Stromal cell of bone marrow (primary cell): ENCODE measurements at places on chromosomes 12 and 14.
A peak's percentile ranks its signal among the peaks of the same experiment; 100 is the strongest.

- no peak for DNase-seq
These were observed 106.0 kb downstream of the TXNDC16 start for GRCh38 chr14:52446355-52446754.

DNA sequence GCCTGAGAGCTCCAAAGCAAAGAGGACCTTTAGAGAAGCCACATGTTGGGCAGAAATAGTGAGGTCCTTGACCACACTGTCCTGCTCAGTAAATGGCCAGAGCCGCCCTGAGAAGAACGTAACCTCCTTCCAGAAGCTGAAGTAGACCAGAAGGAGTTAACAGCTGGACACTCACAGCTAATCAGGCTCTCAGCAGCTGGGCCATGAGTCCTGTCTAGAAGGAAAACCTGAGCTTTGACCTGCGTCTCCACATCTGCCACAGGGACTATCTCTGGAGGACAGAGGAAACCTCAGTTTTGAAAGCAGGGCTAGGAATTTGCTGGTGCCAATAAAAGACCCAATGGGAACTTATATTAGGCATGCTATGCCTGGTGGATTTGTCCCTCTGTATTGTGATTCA is 12.3 kb upstream of the DHRS4 start:
- no peak for DNase-seq

GRCh38 chr14:51131516-51131915 is 36.6 kb upstream of the TRIM9 start:
- no peak for DNase-seq

DNA sequence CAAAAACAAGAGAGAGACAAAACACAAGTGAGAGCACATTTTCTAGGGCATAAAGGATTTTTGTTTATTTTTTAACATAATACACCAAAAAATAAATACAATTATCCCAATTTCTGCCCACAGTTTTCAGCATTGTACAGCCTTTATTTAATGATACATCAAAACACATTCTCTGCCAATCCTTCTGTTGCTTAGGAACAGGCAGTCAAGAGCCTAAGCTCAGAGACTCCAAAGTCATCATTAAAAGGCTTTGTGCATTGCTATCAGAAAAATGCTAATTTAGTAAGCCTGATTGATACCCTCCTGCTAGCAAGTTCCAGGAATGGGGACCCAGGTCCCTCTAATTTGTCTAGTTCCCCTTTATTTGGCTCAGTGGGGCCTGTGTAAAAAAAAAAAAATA is 536.5 kb downstream of the RPS29 start:
- DNase-seq, result no peak

DNA sequence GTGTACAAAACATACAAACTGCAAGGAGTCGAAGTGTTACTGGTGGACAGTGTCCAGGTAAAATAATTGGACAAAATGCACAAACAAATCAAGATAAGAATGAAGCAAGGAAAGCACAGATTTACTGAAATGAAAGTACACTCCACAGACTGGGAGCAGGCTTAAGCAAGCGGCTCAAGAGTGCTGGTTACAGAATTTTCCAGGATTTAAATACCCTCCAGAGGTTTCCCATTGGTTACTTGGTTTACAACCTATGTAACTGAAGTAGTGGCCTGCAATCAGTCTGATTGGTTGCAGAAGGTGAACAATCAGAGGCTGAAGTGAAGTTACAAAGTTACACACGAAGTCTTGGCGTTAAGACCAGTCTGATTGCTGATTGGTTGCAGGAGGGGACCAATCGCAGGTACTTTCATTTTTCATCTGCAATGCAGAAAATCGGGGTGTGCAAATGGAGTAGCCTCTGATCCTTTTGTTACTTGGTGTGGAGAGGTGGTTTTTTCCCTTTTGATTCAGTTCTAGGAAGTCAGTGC is 11.6 kb upstream of the SCN8A start:
- DNase-seq, result no peak

GRCh38 chr12:88895634-88896033 is 315.4 kb upstream of the KITLG start:
- no peak for DNase-seq

DNA sequence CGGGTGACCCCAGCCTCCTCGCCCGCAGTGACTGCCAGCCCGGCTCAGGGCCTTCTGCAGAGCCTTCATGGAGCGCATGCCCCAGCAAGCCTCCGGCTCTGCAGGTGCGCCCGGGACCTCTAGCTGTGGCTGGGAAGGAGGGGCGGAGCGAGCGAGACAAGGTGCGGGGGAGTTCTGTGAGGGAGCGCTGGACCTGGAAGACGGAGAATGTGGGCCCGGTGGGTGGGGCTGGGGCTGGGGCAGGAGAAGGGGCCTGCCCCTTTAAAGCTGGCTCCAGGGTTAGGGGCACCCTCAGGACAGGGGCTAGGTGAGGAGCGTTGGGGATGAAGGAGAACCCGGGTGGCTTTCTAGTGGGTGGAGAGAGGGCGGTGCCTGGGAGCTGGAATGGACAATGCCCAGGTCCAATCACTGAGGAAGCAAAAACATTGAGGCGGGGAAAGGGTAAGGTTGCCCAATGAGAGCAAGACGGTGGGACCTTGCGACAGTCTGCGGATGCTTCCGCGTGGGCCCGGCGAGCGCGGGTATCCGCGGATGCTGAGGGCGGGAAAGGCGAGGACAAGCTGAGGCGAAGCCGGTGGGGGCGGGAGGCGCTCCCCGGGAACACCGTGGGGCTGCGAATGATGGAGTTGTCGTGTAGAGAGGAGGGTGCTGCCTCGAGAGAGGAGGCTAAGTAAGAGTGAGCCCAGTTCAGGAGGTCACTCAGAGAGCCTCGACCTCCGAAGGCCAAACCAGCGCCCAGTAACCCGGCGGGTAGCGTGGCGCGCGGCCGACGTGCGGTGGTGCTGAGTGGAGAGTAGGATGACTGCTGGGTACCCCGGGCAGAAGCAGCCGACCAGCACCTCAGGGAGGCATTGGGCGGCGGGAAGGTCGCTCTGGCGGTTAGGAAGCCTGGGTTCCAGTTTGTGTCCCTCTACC is at the start of gene GLS2:
Gene GLS2, minus strand, starts transcription at position 121 of the 915 bp plus-strand sequence. Its CDS starts 43 bp downstream, at position 78.
- peak; percentile 53 for DNase-seq

- no peak for DNase-seq
These were observed 166.6 kb upstream of the ATP2B1 start for GRCh38 chr12:89875225-89875624.
